GDM1 (cell line): ENCODE measurements at places on chromosomes 2 and 18.

DNA sequence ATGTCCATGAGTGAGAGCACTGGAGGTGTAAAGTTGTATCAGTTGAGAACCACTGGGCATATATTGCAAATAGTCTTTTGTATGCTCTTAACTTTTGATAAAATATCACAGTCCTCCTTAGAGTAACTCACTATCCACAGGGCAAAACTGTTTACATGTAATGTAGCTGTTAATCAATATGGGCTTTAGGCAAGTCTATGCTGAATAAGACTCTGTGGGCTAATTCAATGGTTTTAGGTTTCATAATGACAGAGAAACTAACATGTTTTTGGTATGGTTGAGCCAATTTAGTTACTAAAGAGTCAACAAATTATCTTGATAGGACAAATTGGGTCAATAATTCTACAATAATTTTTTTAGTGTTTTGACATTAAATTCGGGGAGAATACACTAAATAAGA, 1134.9 kb upstream of the FAM98A start:
- no peak for DNase-seq

GRCh38 chr18:52422985-52423601, 83.1 kb downstream of the DCC start:
- DNase-seq, result no peak

GRCh38 chr18:24974431-24974830, 377.5 kb downstream of the ZNF521 start:
- no peak for DNase-seq

GRCh38 chr18:44681076-44681970, 635 bp downstream of the SETBP1 start:
- DNase-seq, result no peak

DNA sequence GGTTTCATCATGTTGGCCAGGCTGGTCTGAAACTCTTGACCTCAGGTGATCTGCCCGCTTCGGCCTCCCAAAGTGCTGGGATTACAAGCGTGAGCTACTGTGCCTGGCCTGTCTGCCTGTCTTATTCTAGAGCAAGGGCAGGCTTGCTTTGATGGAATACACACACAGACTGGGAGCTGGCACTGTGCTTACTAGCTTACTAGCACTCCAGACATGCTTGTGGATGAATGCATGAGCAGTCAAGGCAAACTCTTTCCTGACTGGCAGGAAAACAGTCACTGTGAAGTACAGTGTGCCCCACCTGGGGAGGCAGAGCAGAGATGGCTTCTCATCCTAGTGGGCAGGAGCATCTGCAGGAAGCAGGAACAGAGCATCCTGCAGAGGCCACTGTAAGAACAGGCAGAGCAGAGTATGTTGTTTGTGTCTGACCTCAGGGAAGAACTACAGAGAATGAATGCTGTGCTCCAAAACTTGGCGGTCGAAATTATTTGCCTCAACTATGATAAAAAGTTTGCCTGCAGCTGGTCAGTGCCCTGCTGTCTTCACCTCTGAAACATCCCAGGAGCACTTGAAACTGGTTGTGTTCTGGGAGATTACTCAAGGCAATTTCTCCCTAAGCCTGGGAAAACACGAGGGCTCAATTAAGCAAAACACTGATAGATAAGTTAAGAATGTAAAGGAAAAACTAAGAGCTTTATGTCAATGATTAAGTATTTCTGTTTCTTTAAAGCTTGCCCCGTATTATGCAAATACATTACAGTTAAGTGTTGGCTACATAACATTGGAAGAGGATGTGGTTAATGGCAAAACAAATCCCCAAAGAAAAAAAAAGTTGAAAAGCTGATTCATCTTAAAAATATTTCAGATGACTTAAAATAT, 102.4 kb downstream of the VAPA start:
- DNase-seq, result no peak

- no peak for DNase-seq
Observed at GRCh38 chr18:3455090-3455635, 5.2 kb downstream of the TGIF1 start.

DNA sequence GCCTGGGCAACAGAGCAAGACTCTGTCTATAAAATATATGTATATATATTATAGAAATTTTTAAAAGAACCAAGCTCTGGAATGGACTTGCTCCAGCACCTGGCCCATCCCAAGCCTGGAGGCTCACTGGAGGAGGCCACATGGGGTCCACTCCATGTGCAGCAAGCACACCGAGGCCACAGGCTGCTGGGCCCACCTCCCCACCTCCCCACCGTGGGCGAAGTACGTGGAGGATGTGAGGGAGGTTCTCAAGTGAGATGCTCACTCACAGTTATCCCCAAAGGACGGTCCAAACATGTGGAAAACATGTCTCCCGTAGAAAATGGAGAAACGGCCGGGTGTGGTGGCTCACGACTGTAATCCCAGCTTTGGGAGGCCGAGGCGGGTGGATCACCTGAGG, 13.9 kb upstream of the RAB17 start:
- no peak for DNase-seq

DNA sequence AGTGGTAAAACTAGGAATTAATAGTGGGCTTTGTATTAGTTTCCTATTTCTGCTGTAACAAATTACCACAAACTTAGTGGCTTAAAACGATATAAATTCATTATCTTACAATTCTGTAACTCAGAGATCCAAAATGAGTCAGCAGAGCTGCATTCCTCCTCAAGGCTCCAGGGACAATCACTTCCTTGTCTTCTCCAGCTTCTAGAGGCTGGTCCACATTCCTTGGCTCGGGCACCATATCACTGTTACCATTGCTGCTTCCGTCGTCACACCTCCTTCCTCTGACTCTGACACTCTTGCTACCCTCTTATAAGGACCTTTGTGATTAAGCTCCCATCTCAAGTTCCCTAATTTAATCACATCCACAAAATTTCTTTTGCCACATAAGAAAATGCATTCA, 567.8 kb upstream of the KLHL29 start:
- DNase-seq, result no peak

- DNase-seq, result no peak
Observed at GRCh38 chr18:41765460-41765859, 189.6 kb upstream of the PIK3C3 start.

- no peak for DNase-seq
Observed at GRCh38 chr2:7517851-7518250, 600.6 kb downstream of the RNF144A start.
